HFFc6 (cell line): ENCODE measurements at places on chromosomes 12 and 14.
A peak's percentile ranks its signal among the peaks of the same experiment; 100 is the strongest.

GRCh38 chr12:28973491-28973890 lies 175.6 kb upstream of the FAR2 start:
- no peak for DNase-seq

DNA sequence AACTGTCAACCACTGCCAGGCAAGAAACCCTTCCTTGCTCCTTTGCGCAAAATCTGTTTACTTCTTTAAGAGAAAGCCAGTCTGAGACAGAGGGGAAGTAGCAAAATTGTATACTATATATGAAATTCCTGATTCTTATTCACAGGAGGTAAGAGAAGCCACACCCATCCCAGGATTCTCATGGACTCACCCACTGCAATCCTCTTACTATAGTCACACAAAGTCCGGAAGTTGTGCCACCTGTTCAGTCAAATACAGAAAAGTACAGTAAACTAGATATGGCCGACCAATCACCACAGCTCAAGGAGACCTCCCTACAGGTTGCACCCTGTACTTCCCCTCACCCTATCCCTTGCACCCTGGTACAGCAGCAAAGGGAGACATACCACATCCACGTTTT lies 2.9 kb downstream of the PRMT5 start:
- DNase-seq = peak; percentile 11

GRCh38 chr12:130334399-130334798 lies 3.3 kb upstream of the PIWIL1 start:
- no peak for DNase-seq

GRCh38 chr12:83313827-83314226 lies 627.1 kb downstream of the TMTC2 start:
- DNase-seq = no peak

GRCh38 chr12:107903341-107904061 lies 129.0 kb downstream of the ASCL4 start:
- DNase-seq = no peak

DNA sequence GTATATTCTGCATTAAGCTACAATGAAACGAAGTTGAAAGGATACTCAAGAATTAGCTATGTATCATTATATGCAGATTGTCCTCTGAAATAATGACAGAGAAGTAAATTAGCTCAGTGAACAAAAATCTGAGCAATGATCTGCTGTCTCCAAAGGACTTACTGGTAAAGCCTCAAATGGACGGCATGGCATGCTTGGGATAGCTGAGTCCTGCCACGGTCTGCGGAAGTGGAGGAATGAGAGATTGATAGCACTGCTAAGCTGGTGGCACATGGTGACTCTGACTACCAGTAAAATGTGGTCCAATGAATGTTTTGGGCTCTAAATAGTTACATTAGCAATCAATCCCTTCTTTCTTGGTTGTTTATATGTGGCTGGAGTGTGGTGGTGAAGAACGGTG lies 3.7 kb upstream of the DENND5B start:
- DNase-seq = peak; percentile 58

DNA sequence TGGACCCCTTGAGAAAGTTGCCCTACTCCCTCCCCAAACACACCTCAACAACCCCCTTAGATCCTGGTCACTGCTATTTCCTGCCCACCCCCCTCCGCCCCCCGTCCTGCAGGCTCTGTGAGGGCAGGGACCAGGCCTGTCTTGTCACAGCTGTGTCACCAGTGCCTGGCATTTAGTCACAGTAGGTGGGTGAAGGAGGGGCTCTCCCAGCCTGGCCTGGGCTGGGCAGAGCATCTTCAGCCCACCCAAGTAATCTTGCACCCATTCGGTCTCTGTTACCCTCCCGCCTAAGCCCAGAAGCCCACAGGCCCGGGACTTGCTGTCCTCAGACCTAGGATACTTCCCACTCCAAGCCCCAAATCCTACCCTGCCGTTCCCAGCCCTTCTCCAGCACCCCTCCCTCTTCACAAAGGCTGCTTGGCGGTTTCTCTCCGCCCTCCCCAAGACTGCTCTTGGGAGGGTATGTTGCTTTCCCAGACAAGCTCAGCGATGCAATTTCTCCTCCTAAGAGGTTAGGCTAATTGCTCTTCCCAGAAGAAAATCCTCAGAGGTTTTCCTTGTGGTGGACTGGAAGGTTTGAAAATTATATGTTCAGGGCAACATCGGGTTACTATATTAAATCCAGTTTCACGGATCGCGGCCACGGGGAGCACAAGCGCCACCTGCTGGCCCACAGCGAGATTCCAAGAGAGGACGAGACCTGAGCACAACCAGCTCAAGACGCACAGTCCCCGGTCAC lies 50.8 kb upstream of the ZFP36L1 start:
- peak; percentile 47 for DNase-seq

DNA sequence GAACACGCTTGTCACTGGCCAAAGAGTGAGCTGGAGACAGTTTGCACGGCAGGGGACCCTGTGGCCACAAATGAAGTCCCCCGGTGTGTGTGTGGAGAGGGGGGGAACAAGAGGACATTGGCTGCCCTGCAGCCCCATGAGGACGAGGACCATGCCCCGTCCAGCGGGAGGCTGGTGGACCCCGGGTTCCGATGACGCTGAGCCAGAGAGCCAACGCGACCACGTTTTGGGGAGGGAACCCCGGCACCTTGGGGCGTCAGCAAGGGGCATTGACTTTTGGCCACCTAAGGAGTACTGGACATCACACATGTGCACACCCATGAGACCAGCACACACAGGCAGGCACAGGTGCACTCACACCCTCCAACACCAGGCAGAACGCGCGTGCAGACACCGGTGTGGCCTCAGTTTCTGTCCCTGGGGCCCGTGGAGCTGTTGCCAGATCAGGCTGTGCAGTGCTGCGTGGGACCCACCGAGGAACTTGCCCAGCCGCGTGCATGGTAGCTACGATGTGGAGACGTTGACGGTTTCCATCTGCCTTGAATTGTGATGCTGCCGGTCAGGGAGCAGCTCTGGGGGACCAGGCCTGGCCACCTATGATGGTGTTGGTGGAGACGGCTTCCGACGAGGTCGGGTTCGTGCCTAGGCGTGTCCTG lies 26.5 kb downstream of the NOC4L start:
- DNase-seq = no peak

DNA sequence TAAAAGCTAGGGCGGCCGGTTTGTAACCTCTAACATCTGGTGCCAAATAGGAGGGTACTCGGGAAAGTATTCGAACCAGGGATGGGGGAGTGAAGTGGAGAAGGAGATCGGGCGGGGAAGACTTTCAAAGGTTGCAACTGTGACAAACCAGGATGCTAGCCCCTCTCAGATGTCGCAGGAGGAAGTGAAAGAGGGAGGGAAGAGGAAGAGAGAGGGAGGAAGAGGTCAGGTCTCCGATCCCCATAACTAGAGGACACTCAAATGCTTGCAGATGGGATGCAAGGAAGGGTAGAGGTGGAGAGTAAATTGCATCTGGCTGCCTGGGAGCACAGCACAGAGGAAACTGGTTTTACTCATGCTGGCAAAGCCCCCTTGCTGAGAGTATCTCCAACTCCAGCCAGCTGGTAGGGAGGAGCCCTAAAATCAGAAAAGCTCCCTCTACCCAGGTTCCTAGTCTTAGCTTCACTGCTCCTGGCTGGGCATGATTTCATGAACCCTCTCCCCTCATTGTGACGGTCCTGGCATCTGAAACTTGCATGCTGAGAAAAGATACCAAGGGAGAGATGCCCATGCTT lies 696.7 kb upstream of the TBX3 start:
- DNase-seq = peak; percentile 17

- DNase-seq = no peak
Observed at GRCh38 chr12:29176941-29177340, 27.9 kb downstream of the FAR2 start.

- DNase-seq = no peak
Observed at GRCh38 chr14:100658181-100658886, 68.4 kb upstream of the DLK1 start.

- no peak for DNase-seq
Observed at GRCh38 chr14:92309968-92310530, 12.9 kb upstream of the SLC24A4 start.

- DNase-seq = no peak
Observed at GRCh38 chr14:92199763-92200162, 78.0 kb downstream of the CPSF2 start.

GRCh38 chr14:80316441-80316840 lies 105.1 kb upstream of the DIO2 start:
- no peak for DNase-seq

GRCh38 chr14:100561005-100561404 lies 26.2 kb downstream of the BEGAIN start:
- DNase-seq = no peak

DNA sequence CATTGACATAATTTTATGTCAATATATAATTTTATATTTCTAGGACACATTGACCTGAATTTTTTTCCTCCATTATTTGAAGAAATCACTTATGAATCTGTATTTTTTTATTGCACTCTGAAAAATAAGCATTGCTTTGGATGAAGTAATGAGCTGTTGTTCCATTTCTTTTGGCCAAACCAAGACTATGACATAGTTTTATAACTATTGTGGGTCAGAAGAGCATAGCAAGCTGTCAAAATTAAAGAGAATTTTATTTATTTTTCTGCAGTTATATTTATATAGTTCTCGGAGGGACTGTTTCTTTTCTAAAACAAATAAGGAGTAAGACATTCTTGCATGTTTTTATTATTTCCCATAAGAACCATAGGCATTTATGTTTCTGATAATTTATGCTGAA lies 8.5 kb downstream of the C12orf75 start:
- DNase-seq = no peak

DNA sequence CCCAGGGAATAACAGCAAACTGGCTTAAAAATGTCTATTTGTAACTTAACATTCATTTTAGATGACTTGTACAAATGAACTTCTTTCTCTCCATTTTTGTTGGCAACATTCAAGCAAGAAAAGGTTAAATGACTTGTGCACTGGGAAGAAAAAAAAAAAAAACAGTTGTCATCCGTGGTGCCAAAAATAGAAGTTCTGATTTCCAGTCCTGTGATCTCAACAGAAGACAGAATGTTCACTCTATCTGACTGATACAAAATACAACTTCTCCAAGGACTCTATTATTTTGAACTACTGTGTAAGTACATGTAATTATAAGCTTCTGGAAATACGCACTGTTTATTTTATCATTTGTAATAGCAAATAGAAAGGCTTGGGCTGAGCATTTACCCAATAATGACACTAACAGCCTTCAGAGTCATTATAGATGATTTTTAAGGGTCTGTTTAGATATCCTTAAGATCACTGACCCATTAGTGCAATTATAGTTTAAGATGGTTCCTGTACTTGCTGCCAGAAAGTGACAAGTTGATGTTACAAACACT lies 59.9 kb downstream of the LIN7A start:
- DNase-seq = peak; percentile 10

DNA sequence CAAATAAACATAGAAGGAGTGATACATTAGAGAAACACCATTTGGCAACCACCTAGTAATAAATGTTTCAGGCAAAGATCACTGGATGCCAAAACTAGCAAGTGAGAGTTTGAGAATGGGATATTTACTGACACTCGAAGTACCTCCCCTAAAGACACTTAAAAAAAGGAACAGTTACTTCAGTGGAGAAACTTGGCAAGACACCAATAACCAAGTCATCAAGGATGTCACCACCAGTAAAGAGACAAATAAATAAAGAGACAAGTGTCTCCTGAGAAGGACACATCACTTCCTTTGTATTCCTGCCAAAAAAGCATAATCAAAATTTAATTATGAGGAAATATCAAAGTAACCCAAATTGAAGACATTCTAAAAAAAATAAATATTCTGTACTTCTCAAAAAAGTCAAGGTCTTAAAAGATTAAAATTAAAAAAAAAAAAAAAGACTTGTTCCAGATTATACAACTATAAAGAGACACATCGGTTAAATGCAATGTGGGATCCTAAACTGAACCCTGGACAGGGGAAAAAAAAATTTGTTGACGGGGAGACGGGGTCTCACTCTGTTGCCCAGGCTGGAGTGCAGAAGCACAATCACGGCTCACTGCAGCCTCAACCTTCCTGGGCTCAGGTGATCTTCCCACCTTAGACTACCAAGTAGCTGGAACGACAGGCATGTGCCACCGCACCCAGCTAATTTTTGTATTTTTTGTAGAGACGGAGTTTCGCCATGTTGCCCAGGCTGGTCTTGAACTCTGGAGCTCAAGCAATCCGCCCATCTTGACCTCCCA lies 26.4 kb downstream of the TM7SF3 start:
- DNase-seq = peak; percentile 55

GRCh38 chr14:93029911-93030508 lies 85.7 kb downstream of the ITPK1 start:
- no peak for DNase-seq

DNA sequence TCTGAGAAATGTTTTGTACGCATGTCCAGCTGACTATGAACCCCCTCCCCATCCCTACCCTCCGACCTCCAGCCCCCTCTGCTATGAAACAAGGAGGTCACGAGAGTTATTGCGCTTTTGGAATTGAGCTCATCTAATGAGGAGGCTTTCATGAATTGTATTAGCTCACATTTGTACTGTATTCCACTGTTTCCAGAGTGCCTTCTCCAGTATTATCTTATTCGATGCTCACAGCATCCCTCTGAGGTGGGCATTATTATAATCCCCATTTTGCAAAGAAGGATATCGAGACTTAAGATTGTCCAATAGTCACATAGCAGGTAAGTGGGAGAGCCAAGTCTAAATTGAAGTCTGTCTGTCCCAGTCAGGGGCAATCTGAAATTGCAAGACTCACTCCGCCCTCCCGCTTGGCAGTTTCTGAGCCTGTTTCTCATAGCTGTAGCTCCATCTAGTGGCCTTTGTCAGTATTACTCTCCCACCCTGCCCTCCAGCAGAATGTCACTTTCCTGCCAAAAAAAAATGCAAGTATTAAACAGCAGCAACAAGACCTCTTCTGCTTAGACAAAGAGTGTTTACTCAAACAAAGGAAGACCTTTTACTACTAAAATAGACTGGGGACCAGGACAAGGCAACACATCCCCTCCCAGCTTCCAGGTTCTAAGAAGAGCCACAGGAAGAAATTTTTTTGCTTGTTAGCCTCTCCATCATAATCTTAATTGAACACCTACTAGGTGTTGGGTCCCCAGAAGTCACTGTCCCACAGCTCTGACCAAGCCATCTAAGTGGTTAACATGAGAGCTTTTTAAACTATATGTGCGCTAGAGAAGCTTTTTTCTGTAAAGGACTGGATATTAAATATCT lies 48.6 kb upstream of the TMEM233 start:
- peak; percentile 61 for DNase-seq

DNA sequence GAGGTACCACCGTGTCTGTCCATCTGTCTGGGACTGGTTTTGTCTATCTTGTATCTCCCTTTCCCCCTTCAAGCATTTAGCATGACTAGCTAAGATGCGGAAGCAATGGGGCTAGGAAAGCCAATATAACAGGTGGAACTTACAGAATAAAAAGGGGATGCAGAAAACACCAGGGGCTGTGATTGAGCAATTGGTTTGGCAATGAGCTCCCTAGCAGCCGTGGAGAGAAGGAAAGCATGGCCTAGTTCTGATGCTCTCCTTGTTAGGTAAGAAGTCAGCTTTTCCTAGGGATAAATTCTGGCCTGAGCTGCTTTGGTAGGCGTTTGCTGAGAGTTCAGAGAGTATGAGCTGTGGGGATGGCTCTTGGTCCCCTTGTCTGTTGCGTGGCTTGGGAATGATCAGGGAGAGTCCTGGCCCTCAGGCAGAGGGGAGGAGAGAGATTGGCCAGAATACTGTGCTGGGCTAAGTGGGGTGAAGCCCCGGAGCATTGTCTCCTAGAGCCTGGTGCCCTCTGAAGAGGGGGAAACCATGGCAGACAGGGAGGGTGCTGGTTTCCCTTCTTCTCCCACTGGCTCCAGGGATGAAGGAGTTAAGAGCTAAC lies 7.1 kb downstream of the SETD1B start:
- no peak for DNase-seq

GRCh38 chr12:100672075-100672592 lies 98.7 kb downstream of the GAS2L3 start:
- DNase-seq = no peak

GRCh38 chr12:124440841-124441381 lies 126.5 kb downstream of the NCOR2 start:
- no peak for DNase-seq

GRCh38 chr12:122795807-122796206 lies 21.4 kb downstream of the CCDC62 start:
- DNase-seq = no peak
